ENCODE measurements at places on chromosomes 1 and 21.

GRCh38 chr1:225688345-225688744 is 35.4 kb upstream of the ENAH start:
- no peak for DNase-seq

- peak; percentile 45 for DNase-seq
Observed at GRCh38 chr1:220786337-220787068, at the start of gene MTARC1. MTARC1 (plus strand) TSS chr1:220786913; CDS start chr1:220786945, 32 bp downstream.

- no peak for DNase-seq
Observed at GRCh38 chr1:150267896-150268295, 920 bp downstream of the APH1A start.

- DNase-seq: no peak
Observed at GRCh38 chr1:174174461-174175329, 15.4 kb downstream of the RABGAP1L start.

- DNase-seq: no peak
Observed at GRCh38 chr1:235992346-235992745, 72.5 kb downstream of the NID1 start.

Data from suppressor macrophage treated with lipopolysaccharide for 4 hours (primary cell).